ENCODE measurements at places on chromosomes 16 and 17.

DNA sequence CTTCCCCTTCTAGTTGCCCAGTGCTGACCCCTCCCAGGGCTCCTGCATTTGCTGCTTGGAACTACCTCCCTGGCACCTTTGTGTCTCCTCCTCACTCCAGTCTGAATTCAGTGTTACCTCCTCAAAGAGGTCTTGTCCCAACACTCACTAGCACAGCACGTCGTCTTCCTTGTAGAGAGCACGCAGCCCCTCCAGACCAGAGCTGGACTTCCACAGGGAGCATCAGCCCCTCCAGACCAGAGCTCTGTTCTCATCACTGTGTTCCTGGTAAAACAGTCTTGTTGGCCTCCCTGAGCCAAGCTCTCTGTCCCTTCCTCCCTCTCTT is 27.8 kb upstream of the MGAT5B start:
- no peak for DNase-seq

DNA sequence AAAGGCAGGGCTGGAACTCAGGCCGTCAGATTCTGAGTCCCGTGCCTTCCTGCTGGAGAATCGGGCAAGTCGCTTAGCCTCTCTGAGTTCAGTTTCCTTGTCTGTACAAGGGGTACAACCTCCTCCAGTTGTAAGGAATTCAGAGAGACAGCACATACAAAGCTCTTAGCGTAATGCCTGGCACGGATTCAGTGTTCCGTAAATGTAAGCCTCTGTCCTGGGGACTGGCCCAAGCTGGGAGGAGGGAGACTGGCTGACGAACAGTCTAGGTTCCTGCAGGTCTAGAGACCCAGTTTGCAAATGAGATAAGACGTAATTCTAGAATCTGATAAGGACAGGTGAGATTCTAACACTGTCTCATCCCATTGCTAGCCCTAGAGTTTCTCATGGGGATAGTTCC is 9.9 kb downstream of the METTL22 start:
- no peak for DNase-seq

DNA sequence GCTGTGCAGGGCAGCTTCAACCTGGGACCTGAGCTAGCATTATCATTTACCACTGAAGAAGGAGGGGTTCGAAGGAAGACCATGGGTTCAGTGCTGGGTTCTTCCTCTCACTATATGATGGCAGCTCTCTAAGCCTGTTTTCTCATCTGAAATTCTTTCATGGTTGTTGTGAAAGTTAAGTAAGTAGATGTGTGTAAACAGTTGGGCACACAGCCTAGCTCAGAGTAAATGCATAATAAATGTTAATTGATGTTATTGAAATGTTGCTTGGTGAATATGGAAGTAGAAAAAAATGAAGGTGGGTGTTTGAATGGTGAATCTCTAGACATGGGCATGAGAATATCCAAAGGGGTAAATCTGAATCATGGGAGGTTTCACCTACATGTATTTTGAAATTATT is 9.1 kb downstream of the CEP95 start:
- no peak for DNase-seq

- DNase-seq = no peak
Observed at GRCh38 chr17:63275318-63275970, 170.7 kb downstream of the CYB561 start.

- no peak for DNase-seq
Observed at GRCh38 chr17:6994666-6995256, 1.1 kb upstream of the ALOX12 start.

GRCh38 chr17:9953492-9953891 is 48.4 kb upstream of the RCVRN start:
- DNase-seq = no peak

- DNase-seq = no peak
Observed at GRCh38 chr17:10668775-10669174, 11.7 kb upstream of the MYH3 start.

- DNase-seq = no peak
Observed at GRCh38 chr17:41728056-41728455, 6.4 kb downstream of the HAP1 start.

DNA sequence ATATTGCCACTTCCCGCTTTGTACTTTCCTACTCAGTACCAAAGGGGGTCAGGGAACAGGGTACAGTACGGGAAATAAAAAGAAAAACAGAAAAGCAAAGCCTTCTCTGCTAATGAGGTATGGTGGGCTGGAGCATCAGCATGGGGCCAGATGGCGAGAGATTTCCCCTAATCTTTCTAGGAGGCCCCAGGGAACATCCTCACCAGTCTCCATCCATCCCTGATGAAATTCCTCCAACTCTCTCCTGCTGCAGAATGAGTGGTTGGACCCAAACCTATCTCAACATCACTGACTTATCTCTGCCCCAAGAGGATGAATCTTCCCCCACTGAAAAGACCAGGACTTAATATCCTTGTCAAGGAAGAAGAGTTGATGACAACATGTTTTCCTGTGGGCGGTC is 185.6 kb downstream of the C16orf78 start:
- no peak for DNase-seq

- no peak for DNase-seq
Observed at GRCh38 chr16:23642246-23642774, 1.0 kb downstream of the DCTN5 start.

GRCh38 chr16:82835487-82836155 is 208.9 kb downstream of the CDH13 start:
- no peak for DNase-seq

DNA sequence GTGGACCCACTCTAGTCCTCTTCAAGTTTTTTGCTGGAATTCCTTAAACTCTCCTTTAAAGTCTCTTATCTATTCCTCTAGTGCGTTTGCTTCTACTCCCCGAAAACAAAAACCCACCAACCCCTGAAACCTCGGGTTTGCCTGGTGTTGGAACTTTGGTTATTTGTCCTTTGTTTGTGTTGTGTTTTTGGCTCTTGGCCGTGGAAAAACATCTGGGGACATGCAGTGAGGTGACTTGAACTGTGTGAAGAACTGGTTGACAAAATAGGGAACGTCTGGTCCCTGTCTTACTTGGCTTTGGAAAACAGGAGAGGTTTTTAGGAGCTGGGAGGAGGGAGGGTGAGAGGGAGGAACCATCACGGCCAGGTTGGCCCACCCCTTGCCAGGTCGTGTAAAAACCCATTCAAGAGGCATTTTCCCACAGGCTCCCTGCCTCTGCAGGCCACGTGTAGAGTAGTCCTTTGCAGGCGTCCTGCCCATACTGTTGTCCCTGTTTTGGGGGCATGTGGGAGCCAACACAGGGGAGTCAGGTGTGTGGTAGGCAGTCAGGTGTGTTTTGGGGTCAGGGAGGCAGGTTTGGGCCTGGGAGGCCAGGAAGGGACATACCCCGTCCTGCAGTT is 169.3 kb downstream of the RAB11FIP4 start:
- no peak for DNase-seq

GRCh38 chr17:57067781-57068180 is 17.3 kb upstream of the AKAP1 start:
- DNase-seq = no peak

DNA sequence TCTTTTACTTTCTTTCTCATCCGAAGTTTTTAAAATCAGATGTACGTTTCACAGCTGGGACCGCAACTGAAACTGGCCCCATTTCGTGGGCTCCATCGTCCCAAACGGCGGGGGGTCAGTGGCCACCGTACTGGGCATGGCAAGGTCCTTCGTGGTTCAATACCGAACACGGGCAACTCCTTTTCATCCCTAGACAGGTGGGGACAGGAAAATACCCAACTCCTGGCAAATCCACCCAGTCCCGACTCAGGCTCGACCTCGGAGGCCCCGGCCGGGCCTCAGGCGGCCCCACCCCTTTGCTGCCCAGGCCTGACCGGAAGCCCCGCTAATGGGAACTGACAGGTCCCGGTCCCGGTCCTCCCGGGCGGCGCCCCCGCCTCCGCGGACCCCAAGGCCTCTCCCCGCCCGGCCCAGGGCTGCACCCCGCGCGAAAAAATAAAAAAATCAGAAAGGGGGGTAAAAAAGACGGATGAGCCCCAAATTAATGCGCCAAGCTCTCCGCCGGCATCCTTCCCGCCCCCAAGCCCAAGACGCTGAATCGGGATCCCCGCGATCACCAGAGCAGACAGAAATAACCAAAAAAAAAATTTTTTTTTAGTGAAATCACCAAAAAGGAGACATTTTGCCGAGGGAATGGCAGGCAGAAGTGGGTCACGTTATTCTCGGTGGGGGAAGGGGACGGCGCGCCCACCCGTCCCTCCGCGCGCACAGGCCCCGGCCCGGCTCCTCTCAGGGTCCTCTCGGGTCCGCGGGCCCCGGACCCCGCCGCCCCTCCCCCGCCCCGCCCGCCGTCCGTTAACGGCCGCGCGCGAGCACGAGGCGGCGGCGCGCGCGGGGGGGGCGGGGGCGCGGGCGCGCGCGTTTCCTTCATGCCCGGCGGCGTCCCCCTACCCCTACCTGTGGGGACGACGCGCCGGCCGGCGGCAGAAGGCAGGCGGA is 562 bp downstream of the ZC3H7A start:
- no peak for DNase-seq

GRCh38 chr16:15606518-15607220 is 36.3 kb downstream of the MARF1 start:
- no peak for DNase-seq

- DNase-seq = no peak
Observed at GRCh38 chr16:398561-399339, 1.8 kb downstream of the NME4 start.

GRCh38 chr16:27843800-27844199 is 219.7 kb downstream of the GSG1L start:
- no peak for DNase-seq
